Trophoblast cell (in vitro differentiated cells and primary cell): ENCODE measurements at places on chromosomes 13 and 19.
A peak's percentile ranks its signal among the peaks of the same experiment; 100 is the strongest.

- DNase-seq = no peak
Observed at GRCh38 chr19:11387162-11388034, 3.3 kb upstream of the EPOR start.

- no peak for DNase-seq
Observed at GRCh38 chr13:113875837-113876281, 12.0 kb upstream of the GAS6 start.

DNA sequence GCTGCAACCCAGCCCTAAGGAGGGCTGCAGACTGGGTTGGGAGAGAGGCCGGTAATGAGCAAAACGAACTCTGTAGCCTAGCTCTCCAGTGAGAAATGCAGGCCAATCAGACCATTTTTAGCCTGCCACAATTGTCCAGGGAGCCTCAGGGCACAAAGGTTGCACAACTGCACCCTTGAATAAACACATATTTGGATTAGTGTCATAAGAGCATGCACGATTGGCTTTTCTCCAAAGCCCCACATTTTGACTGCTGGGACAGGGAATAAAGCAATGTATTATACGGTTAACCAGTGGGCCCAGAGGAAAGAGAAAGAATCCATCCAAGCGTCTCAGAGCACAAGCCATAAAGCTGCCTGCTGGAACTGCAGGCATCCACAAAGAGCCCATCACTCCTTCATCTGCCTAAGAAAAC, 729.4 kb upstream of the SGCG start:
- DNase-seq = peak; percentile 3

DNA sequence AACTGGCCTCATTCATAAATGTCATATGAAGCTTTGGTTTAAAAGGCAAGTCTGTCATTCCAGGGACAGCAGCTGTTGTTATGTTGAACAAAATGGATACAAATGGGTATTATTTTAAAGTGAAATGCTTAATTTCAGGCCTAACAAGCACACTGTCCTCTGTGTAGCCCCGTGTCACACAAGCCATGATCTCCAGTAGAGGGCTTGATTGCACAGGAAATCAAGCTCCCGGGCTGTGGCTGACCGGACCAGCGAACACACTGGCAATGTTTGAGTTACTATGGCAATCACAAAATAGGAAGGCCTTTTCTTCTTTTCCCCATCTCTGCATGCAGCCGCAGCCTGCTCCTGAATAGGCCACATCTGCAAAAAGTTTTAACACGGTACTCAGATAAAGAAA, 64.0 kb upstream of the GSX1 start:
- DNase-seq = no peak

DNA sequence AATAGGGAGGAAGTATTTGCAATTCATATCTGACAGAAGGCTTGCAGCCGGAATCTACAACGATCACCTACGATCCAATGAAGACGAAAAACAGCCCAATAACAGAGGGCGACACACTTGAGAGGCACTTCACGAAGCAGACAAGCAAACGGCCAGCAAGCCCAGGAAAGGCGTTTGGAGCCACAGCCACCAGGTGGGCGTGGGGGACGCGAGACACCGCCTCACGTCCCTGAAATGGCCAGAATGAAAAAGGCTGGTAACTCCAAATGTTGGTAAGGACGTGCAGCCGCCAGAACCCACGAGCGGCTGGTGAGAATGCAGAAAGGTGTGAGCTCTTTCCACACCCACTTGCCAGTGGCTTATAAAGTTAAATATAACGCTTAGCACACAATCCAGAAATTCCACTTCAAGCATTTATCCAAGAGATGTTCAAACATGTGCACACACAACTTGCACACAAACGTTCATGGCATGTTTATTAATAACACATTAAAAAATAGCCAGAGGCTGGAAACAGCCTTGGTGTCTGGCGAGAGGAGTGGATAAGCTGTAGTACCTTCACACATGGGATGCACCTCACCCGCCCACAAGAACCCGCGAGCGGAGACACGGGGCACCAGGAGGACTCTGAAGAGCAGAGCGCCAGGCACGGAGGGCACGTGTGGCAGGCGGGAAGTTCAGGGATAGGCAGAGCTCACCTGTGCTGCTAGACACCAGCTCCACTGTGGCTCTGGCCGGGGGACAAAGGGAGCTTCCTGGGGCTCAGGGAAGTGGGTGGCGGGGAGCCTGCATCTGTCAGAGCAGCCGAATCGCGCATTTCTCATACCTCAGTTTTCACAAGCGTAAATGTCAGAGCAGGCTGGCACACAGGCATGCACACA, 89.3 kb downstream of the SPACA7 start:
- no peak for DNase-seq

DNA sequence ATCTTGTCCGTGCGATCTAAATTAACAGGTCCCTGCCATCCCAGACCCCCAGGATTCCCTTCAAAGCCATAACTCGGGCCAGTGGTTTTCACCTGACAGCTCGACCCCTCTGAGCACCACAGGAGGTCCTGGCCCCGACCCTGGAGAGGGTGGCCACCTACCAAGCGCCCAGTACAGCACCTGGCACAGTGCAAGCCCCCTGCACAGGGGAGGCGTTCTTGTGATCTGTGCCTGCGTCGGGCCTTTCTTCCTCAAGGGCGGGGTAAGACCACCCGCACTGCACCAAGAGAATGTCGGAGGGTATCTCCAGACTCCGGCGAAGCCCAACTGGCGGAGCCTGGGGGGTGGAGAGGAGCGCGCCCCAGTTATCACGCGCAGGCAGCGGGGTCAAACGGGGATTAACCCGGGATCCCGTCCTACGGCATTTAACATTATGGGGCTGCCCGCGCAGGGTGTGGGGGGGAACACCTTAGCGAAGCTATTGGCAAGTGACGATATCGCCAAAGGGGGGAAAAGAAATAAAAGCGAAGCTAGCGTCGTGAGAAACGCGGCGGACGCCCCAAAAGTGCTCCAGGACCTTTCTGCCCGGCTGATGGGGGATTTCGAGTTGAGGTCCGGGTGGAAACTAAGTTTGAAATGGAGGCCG, 1.3 kb upstream of the HNRNPL start:
- no peak for DNase-seq

- DNase-seq = no peak
Observed at GRCh38 chr13:41418731-41419130, 38.6 kb upstream of the RGCC start.

DNA sequence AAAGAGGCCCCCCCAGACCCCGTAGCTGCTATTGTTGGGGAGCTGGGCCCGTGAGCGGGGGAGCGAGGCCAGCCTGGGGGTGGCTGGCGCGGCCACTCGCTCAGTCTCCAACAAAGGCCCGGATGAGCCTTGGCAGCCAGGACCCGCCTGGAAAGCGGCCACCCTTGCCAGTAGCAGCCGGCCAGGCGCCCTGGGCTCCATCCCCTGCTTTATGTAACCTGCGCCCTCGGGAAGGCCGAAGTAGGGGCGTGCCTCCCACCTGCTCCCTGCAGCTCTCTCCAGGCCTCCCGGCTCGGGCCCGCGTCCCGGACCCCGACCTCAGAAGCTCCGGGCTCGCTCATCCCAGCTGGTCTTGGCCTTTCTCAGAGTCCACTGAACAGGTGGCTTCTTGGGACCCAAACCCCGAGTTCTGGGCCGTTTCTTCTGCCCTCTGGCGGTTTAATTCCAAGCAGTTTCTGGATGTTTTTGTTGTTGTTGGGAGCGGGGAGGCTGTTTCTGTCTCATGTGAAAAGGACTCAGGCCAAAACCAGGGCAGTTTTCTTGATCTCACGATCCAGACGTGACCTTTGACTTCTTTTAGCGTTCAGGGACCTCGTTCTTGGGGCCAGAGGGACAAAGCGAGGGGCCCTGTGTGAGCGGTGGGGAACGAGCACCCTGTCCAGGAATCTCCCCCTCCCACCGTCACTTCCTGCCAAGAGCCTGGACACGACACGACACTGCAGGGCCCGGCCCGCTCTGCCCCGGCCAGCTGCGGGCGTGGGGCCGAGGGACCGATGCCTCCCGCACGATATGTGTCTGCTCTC, 1.2 kb downstream of the CDC34 start:
- DNase-seq = peak; percentile 75

DNA sequence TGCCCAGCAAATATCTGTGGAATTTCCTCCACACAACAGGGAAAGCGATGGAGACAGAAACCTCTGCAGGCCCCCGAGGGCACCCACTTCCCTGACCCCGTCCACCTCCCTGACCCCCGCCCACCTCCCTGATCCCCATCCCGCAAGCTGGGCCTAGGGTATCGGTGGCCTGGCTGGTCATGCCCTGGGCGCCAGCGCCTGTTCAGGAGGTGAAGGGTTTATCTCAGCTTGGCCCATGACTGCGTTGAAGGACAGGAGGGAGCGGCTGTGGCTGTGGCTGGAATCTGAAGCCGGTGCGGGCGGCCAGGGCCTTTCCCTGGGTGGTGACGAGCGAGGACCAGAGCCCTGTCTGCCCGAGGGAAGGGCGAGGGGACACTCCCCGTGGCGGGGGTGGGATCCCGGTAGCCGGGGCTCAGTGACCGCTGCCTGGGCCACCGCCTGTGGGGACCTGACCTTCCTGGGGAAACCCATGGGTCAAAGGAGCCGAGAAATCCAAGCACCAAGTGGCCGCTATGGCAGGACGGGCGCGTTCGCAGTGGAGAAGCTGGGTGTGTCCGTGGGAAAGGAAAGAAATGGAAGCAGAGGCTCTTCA, 20.7 kb downstream of the GAS6 start:
- DNase-seq = peak; percentile 29

DNA sequence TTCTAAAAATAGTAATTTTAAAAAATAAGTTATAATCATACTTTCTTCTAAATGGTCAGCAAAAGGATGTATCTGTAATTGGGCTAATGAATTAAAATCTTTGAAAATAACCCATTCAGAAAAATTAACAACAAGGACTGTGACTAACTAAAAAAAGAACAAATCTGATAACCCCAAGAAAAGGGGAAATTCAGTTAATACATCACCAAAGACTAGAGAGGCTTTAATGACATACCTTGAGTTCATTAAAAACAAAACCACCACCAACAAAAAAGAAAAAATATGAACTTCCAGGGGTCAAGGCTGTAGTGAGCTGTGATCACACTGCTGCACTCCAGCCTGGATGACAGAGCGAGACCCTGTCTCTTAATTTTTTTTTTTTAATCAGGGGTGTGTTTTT, 121.8 kb downstream of the TBC1D4 start:
- DNase-seq = no peak

- DNase-seq = peak; percentile 10
Observed at GRCh38 chr13:79211377-79211776, 194.7 kb downstream of the RBM26 start.

GRCh38 chr13:80245162-80245733, 95.7 kb downstream of the SPRY2 start:
- no peak for DNase-seq

DNA sequence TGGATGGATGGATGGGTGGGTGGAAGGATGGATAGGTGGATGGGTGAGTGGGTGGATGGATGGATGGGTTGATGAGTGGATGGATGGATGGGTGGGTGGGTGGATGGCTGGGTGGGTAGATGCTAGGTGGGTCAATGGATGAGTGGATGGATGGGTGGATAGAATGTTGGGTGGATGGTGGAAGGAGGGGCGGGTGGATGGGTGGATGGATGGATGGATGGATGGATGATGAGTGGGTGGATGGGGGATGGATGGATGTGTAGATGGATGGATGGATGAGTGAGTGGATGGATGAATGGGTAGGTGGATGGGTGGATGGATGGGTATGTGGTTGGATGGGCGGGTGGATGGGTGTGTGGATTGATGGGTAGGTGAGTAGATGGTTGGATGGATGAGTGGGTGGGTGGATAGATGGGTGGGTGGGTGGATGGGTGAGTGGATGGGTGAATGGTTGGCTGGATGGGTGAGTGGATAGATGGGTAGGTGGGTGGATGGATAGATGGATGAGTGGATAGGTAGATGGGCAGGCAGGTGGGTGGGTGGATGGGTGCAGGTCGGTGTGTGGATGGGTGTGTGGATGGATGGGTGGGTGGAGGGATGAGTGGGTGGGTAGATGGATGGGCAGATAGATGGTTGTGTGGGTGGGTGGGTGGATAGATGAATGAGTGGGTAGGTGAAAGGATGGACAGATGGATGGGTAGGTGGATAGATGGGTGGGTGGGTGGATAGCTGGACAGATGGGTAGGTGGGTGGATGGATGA, 4.4 kb upstream of the SHC2 start:
- no peak for DNase-seq

DNA sequence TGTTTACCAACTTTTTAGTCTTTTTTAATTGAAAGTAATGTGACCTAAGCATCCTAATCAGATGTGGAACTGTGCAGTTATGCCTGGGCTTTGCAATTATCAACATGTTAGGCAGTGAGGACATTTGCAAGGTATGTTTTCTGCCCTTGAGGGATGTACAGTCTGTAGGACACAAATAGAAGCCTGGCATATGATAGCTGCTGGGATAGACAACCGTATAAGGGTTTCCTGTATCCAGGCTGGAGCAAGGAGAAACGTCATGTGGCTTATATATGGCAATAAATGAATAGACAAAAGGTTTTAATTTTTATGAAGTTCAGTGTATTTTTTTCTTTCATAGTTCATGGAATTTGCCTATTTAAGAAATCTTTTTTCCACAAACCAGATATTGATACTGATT, 2.0 kb upstream of the VPS36 start:
- DNase-seq = no peak

GRCh38 chr19:13979244-13979615, 26.9 kb downstream of the RFX1 start:
- no peak for DNase-seq

GRCh38 chr13:106087201-106087600, 448.3 kb downstream of the EFNB2 start:
- DNase-seq = no peak

DNA sequence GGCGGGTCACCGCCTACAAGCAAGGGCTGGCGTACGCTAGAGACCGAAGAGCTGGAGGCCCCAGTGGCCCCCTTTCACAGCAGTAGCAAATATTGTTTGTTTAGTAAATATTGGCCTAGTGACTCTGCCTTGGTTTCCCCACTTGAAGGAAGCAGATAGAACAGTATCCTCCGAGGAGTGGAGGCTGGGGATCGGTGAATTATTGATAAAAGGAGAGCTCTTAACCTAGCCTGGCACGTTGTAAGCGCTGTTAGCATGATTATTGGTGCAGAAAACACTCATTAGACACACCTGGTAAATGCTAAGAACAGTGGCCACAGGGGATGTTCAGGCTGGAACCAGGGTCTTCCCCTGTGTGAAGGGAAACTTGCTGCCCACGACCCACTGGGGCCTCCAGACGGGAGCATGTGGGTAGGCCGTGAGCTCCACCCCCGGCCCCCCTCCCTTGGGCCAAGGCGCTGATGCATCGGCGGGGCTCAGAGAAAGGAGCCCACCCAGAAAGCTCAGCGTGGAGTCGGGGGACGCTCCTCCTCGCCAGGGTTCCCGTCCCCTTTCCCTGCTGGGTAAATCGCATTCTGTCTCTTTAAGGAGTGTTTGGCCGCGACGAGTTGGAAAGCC, 2.3 kb downstream of the IER2 start:
- DNase-seq = peak; percentile 72

DNA sequence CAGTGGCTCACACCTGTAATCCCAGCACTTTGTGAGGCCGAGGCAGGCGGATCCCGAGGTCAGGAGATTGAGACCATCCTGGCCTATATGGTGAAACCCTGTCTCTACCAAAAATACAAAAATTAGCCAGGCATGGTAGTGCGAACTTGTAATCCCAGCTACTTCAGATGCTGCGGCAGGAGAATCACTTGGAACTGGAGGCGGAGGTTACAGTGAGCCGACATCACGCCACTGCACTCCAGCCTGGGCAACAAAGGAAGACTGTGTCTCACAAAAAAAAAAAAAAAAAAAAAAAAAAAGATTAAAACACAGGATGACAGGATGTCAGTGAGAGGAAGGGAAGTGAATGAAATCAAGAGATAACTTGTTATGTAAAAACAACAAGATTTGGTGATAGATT, 1158.5 kb downstream of the PCDH9 start:
- no peak for DNase-seq
